ENCODE measurements at places on chromosomes 5 and 9. TPM values are rescaled to one million over a fixed set of nuclear protein-coding genes. Genes with fewer than 3 reads are reported as not detected.
A peak's percentile ranks its signal among the peaks of the same experiment; 100 is the strongest.

GLRA1 gene
- not detected for total RNA-seq

DIRAS2 gene
- total RNA-seq = 3.6 TPM

PCDHGC3 gene
- 11.8 TPM for total RNA-seq

GPR21 gene
- 0.50 TPM for total RNA-seq

PCDHAC1 gene
- total RNA-seq = 2.7 TPM

CDC20B gene
- not detected for total RNA-seq

CD180 gene
- total RNA-seq = not detected

NR2F1 gene
- total RNA-seq = 3.4 TPM

DNA sequence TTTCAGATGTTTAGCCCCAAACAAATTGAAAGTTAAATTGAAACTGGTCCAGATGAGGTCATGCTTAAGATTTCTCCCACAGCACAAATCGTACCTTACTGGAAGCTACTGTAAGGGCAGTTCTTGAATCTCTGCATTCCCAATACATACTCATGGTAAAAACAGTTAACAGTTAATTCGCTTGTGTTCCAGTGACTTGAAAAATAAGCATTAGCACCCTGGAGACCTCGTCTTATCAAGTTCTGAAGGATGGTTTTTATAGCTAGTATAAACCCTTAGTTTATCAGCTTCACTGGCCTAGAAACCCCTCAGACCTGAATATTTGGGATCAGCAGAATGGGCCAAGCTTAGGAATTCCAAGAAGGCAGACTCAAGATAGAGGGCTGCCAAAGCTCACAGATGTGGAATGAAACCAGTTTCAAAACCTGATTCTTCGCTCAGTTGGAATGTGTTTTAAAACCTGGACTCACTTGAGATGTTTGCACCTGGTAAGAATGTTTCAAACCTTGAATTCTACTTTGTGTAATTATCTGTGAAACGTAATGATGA lies 103.6 kb downstream of the C9orf152 start:
- peak; percentile 52 for DNase-seq

- peak; percentile 33 for DNase-seq
Observed at GRCh38 chr9:37936965-37937364, 33.0 kb upstream of the SLC25A51 start.

- DNase-seq = no peak
Observed at GRCh38 chr5:18072600-18072999, 438.3 kb downstream of the TAF11L14 start.

GRCh38 chr9:97640325-97640724 lies 6.7 kb downstream of the NCBP1 start:
- DNase-seq = no peak

DNA sequence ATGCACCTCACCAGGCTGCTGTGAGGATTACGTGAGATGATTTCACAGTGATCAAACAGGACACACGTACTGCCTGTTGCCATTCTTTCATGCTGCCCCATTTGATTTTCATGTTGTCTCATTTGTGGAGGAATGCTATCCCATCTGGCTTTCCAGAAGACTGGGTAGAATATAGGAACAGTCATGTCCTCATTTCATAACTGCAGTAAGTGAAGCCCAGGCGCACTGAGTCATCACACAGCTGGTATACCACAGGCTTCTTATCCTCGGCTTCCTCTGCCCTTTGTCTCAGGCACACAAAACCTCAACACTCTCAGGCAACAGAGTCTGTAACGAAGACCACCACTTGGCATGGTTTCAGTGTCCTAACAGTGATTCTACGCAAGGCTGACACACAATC lies 62.3 kb downstream of the LHFPL2 start:
- peak; percentile 91 for DNase-seq

- no peak for DNase-seq
Observed at GRCh38 chr9:112032009-112032408, 135.4 kb downstream of the UGCG start.

- peak; percentile 89 for DNase-seq
Observed at GRCh38 chr5:76813982-76814562, 4.8 kb upstream of the F2RL1 start.

GRCh38 chr9:8036914-8037524 lies 237.4 kb upstream of the DMAC1 start:
- DNase-seq = no peak

- no peak for DNase-seq
Observed at GRCh38 chr5:136033848-136034247, 5.1 kb downstream of the TGFBI start.

- DNase-seq = no peak
Observed at GRCh38 chr9:129885018-129885669, 49.9 kb downstream of the USP20 start.

GRCh38 chr9:83280790-83281189 lies 217.8 kb upstream of the RASEF start:
- DNase-seq = no peak

GRCh38 chr5:39494534-39494933 lies 69.8 kb upstream of the DAB2 start:
- DNase-seq = no peak
